T-helper 2 cell treated with Interferon-gamma antibody and Interleukin-4, amounts not matched to agents 5 μg/mL and 100 μg/mL, for 36 hours (primary cell): ENCODE measurements at places on chromosomes 6 and 20.

DNA sequence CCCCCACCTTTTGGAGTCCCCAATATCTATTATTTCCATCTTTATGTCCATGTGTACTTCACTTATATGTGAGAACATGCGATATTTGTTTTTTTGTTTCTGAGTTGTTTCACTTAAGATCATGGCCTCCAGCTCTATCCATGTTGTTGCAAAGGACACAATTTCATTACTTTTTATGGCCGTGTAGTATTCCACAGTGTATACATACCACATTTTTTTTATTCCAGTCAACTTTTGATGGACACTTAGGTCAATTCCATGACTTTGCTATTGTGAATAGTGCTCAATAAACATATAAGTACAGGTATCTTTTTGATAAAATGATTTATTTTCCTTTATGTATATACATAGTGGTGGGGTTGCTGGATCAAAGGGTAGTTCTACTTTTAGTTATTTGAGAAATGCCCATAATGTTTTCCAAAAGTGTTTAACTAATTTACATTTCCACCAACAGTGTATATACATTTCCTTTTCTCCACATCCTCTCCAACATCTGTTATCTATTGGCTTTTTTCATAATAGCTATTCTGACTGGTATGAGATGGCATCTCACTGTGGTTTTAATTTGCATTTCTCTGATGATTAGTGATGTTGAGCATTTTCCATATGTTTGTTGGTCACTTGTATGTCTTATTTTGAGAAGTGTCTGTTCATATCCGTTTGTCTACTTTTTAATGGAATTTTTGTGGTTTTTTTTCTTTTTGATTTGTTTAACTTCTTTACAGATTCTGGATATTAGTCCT lies 34.0 kb upstream of the COL10A1 start:
- no peak for DNase-seq
- no peak overlapping the region for H3K4me3 ChIP-seq
- H3K27me3 ChIP-seq: no peaks in the 10 kb centered on the region

- no peaks in the 10 kb centered on the region for H3K27me3 ChIP-seq
- DNase-seq: no peak
- H3K4me3 ChIP-seq: no peak overlapping the region
- H3K36me3 ChIP-seq: peaks cover 4% of the 10 kb centered on the region
- H3K27ac ChIP-seq: no peak overlapping the region
These were observed 12.2 kb downstream of the PDRG1 start for GRCh38 chr20:31939661-31940060.

GRCh38 chr6:20166210-20166609 lies 46.1 kb downstream of the MBOAT1 start:
- H3K36me3 ChIP-seq: peaks cover 26% of the 10 kb centered on the region
- no peak for DNase-seq
- H3K27me3 ChIP-seq: no peaks in the 10 kb centered on the region
- H3K4me1 ChIP-seq: peaks cover 21% of the 10 kb centered on the region
- H3K4me3 ChIP-seq: no peak overlapping the region

DNA sequence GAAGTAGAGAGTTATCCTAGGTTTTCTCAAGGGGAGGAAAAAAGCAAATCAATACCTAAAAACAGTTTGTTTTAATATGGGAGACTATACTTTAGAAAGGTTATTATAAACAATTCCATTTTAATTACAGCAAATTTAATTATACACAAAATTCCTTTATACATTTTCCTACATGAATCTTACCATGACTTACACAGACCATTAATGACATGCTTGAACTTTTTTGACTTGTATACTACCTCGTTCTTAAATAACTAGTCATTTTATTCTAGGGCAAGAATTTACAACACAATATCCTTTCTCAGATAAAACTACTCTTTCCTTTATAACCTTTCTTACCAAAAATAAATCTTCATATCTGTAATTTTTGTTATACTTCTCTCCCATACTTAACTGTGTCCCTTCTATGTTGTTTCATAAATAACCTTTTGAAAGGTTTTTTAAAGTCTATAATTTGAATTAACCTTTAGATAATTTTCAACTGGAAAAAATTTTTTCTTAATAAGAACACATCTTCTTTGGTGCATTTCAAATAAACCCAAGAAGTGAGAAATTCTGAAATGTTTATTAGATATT lies 729.4 kb downstream of the TENT5A start:
- DNase-seq: no peak
- no peak overlapping the region for H3K27ac ChIP-seq
- no peaks in the 10 kb centered on the region for H3K27me3 ChIP-seq
- no peaks in the 10 kb centered on the region for H3K4me1 ChIP-seq
- H3K4me3 ChIP-seq: no peak overlapping the region
- no peaks in the 10 kb centered on the region for H3K36me3 ChIP-seq

DNA sequence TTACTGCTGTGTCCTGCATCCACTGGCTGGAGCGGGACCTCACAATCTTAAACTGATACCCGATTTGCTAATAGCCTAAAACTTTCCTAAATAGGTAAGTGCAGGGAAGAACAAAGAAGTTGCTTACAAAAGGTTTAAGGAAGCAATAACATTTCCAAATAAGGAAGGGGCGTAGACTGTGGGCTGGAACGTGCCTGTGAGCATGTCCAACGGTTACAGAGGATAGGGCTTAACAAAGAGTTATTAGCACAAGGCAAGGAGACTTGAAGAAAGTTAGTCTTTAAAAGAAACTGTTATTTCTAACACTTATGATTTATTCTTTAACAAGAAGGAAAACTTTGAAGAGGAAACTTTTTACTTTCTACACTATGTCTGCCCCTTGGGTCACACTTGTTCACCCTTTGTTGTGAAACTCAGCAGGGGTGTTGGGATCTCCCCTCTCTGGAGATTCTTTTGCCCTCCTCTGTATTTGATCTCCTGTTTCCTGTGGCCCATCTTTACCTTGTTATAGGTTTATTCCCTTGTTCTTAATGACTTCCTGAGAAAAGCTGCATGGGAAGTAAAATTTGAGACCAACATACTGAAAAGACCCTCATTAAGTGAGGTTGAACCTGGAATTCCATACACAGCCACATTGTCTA lies 28.7 kb downstream of the KAT14 start:
- no peak overlapping the region for H3K4me3 ChIP-seq
- H3K36me3 ChIP-seq: peaks cover 52% of the 10 kb centered on the region
- H3K4me1 ChIP-seq: peaks cover 20% of the 10 kb centered on the region

- no peak overlapping the region for H3K27ac ChIP-seq
- DNase-seq: no peak
- H3K4me3 ChIP-seq: no peak overlapping the region
These were observed 44.6 kb upstream of the DDR1 start for GRCh38 chr6:30839671-30840070.

DNA sequence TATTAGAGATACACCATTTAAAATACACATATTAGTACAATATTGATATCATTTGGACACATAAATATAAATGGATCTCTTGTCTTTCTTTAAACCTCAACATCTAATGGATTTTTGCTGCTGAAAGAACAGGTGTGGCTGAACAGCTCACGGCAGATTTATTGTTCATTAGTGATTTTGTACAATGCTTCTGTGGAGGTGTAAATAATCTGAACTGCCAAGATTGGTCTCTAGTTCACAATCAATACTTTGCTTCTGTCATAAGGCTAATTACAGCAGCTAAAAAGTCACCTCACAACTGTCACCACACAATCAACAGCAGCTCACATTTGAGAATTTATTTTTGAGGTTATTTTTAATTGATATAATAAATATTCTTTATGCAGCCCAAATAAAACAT lies 162.0 kb upstream of the SIM1 start:
- H3K4me3 ChIP-seq: no peak overlapping the region
- no peaks in the 10 kb centered on the region for H3K4me1 ChIP-seq
- H3K36me3 ChIP-seq: peaks cover 28% of the 10 kb centered on the region
- no peak for DNase-seq
- H3K27ac ChIP-seq: no peak overlapping the region

DNA sequence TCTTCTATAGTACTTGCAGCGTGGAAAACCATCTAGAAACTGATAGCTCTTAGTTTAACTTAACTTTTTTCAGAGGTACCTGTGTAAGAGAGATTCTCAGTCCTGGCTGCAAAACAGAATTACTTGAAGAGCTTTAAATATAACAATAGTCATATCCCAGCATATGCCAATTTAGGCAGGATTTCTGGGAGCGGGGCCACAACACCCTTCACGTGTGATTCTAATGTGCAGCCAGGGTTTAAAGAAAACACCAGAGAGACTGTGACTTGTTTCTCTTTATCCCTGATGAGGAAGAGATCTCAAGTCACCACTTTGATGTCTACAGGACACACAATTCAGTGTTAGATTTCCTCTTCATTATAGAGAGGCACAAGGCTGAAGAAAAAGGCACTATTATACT lies 103.7 kb downstream of the PDSS2 start:
- H3K36me3 ChIP-seq: peaks cover 2% of the 10 kb centered on the region
- no peak overlapping the region for H3K27ac ChIP-seq
- no peak for DNase-seq
- H3K27me3 ChIP-seq: no peaks in the 10 kb centered on the region

GRCh38 chr20:58891718-58892140 lies 39.2 kb downstream of the GNAS start:
- H3K4me1 ChIP-seq: peaks cover 46% of the 10 kb centered on the region
- H3K27me3 ChIP-seq: no peaks in the 10 kb centered on the region
- H3K27ac ChIP-seq: peak overlapping the region; percentile 100
- H3K36me3 ChIP-seq: peaks cover 28% of the 10 kb centered on the region
- DNase-seq: peak; percentile 14

DNA sequence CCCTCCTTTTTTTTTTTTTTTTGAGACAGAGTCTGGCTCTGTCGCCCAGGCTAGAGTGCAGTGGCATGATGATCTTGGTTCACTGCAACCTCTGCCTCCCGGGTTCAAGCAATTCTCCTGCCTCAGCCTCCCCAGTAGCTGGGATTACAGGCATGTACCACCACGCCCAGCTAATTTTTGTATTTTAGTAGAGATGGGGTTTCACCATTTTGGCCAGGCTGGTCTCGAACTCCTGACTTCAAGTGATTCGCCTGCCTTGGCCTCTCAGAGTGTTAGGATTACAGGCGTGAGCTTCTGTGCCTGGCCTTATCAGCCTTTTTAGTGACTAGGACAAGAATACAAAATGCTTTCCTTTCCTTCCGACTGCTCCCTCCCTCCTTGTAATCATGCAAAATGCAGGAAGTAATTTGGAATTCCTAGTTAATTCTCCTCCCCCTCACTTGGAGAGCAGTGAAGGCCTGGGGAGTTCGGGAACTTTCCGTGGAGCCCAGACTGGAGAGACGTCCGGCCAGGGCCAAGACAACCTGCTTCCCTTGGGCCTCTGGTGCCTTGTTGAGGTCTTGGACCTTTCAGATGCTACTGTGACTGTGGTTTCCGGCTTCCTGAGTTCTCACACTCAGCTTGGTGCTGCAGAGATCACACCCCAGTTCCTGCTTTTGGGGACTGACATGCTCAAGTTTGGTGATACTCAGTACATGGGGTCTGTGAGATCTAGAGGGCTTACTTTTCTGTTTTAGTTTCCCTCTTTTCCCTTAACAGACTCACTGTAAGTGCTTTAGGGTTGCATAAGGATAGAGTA lies 3.9 kb upstream of the PHF20 start:
- H3K27ac ChIP-seq: peak overlapping the region; percentile 98
- H3K4me1 ChIP-seq: peaks cover 24% of the 10 kb centered on the region
- peak overlapping the region; percentile 89 for H3K4me3 ChIP-seq
- H3K36me3 ChIP-seq: peaks cover 6% of the 10 kb centered on the region

- H3K4me1 ChIP-seq: no peaks in the 10 kb centered on the region
- H3K4me3 ChIP-seq: no peak overlapping the region
- DNase-seq: no peak
- H3K27me3 ChIP-seq: no peaks in the 10 kb centered on the region
These were observed 645.9 kb downstream of the HTR1B start for GRCh38 chr6:76817429-76817828.

GRCh38 chr6:938916-939315 lies 246.0 kb upstream of the EXOC2 start:
- no peak overlapping the region for H3K27ac ChIP-seq
- peaks cover 4% of the 10 kb centered on the region for H3K27me3 ChIP-seq
- H3K4me3 ChIP-seq: no peak overlapping the region
- no peaks in the 10 kb centered on the region for H3K4me1 ChIP-seq

GRCh38 chr6:159099961-159100360 lies 55.2 kb upstream of the TAGAP start:
- H3K27me3 ChIP-seq: no peaks in the 10 kb centered on the region
- H3K27ac ChIP-seq: peak overlapping the region; percentile 32
- H3K36me3 ChIP-seq: no peaks in the 10 kb centered on the region
- H3K4me3 ChIP-seq: no peak overlapping the region
- DNase-seq: no peak

DNA sequence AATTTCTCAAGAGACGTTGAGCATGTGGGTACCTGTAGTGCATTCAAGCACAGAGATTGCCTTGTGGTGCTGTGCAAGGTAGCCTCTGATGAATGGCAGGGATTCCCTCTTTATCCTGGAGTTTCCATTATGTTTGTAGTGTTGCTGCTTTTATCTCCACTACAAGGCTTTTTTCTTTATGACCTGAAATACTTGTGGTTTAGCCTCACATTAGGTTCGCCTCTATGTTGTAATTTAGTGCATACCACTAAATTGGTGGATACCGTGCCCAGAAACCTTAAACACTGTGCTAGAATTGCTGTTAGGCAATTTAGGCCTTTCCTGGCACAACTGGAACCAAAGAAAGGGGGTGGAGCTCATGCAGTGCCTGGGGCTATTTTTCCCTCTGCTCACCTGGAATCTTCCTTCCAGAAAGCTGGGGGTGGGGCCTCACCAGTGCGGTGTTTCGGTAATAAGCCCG lies 76.8 kb downstream of the NCOA7 start:
- DNase-seq: no peak
- H3K4me3 ChIP-seq: no peak overlapping the region
- no peak overlapping the region for H3K27ac ChIP-seq
- H3K4me1 ChIP-seq: peaks cover 5% of the 10 kb centered on the region
- no peaks in the 10 kb centered on the region for H3K36me3 ChIP-seq

DNA sequence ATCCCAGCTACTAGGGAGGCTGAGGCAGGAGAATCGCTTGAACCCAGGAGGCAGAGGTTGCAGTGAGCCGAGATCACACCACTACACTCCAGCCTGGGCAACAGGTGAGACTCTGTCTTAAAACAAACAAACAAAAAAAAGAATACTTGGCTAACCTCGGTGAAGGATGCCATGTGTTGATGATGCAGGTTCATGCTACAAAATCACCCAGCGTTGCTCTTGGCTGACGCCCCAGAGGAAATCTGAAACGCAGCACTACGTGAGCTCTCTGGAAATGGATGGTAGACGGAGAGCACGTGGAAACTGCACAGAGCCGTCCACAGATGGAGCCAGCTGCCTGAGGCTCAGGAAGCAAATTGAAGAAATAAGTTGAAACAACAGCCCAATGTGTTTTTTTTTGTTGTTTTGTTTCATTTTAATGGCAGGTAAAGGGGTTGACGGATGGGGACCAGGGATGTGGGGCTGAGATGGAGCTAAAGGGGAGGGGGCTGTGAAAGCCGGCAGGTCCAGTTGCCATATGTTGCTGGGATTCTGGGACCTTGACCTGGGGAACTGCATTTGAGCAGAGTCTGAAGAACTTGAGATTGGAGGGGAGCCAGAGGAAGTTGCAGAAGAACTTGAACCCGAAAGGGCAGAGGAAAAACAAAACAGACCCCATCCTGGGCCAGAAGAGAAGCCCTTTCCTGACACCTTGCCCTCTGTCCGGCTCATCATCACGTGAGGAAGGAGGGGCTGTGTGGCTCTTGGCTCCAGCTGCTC lies 12.8 kb upstream of the MANBAL start:
- DNase-seq: no peak
- peaks cover 5% of the 10 kb centered on the region for H3K4me1 ChIP-seq
- no peaks in the 10 kb centered on the region for H3K36me3 ChIP-seq
- no peak overlapping the region for H3K4me3 ChIP-seq
- peaks cover 13% of the 10 kb centered on the region for H3K27me3 ChIP-seq
